Activated CD4-positive, alpha-beta T cell treated with anti-CD3 and anti-CD28 coated beads, Interleukin-2, amount 50 U/mL, for 1 hour (primary cell): ENCODE measurements at places on chromosomes 2 and 18.

GRCh38 chr2:155256803-155257202 lies 558.3 kb downstream of the KCNJ3 start:
- no peak for DNase-seq

DNA sequence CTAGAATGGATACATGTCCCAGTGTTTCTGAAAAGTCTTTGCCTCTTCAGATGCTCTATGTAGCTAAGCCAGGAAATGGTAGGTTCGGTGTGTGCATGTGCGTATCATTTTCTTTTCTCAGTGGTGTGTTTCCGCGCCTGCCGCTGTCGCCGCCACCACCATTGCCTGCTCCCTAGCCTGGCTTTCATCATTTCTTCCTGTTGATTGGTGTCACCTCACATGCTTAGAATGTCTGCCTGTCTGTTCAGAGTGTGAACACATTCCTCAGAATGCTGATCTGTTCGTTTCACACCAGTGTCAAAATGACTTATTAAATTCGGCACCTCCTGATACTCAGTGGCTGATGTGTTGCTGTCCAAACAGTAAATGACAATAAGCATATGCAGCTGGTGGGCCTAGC lies 255.2 kb upstream of the SPRED2 start:
- DNase-seq = no peak

DNA sequence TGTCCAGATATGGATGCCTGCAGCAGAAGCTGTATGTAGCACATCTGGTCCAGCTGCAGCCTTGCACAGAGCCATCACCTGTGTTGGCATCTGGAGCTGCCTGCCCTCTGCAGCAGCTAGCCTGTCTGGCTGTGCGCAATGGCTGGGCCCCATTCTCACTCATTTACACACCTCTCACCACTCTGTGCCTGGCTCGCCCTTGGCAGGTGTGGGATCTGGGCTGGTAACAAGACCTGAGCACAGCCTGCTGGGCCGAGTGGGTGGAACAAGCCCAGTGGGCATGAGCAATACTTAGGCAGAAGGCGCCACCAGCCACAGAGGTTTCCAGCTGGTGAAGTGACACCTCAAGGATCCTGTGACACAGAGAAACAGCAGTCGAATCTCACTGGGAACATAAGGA lies 714.1 kb downstream of the NUP35 start:
- DNase-seq = no peak

DNA sequence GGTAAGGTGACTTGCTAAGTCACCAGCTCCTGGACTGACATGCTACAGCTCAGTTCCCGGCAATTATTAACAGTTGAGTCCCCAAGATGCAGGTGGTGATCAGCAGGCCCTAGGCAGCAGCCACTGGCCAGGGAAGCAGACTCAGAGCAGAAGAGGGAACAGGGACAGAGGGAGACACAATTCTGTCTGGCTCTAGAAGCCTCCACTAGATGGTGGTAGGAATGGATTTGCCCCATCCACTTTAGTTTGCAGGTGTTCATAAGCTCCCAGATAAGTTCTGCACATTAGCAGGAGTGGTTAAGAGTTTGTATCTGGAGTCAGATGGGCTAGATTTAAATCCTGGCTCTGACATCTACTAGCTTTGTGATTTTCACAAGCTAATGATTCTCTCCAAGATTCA lies 25.5 kb upstream of the SLC1A4 start:
- no peak for DNase-seq

DNA sequence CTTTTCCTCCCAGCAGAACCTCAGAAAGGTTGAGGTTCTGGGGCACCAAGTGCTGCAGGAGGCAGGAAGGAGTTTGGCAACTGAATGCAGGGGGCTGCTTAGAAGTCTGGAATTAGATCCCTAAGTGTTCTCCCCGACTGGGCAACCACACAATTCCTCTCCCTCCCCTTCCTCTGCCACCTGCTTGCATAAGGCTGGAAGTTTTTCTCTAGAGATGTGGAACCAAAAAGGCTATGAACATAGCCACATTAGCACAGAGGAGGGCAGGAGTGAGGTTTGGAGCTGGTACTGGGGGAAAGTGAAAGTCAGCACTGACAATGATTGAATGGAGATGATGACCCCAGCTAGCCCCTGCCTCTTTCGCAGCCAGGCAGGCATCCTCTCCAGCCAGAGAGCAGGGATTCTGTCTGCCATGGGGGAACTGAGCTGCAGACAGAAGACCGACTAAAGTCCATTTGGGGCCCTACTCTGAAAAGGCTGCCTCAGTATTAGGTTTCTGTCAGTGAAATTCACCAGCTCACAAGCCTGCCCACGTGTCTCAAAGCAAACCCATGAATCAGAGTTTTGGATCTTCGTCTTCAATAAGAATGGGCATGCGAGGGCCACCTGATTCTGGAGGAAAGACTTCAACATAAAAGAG lies 87.9 kb upstream of the ITGA6 start:
- DNase-seq = no peak

DNA sequence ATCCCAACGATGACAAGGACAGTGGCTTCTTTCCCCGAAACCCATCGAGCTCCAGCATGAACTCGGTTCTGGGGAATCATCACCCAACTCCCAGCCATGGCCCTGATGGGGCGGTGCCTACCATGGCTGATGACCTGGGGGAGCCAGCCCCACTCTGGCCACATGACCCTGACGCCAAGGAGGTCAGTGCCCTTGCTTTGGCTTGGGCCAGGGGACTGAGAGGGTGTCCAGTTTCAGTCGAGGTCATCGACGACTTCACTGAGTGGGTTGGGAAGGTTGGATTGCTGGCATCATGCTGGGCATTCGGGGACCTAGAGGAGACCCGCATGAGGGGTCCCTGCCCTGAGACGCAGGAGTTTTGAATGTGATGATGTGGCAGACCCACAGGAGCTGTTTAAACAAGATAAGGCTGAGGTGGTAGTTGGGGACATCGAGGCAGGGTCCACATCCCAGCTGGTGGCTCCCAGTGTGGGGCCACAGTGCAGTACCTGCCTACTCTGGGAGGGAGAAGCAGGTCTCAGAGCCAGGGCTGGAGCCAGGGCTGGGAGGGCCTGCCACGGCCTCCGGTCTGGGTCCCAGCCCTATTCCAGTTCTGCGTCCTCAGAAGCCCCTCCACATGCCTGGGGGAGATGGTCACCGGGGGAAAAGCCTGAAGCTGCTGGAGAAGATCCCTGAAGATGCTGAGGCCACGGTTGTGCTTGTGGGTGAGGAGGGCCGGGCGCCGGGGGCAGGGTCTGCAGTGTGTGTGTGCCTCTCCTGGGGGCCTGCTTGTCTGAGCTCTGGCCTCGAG lies 6.0 kb downstream of the SLC4A3 start:
- DNase-seq = no peak

GRCh38 chr18:5825663-5826062 lies 69.7 kb downstream of the TMEM200C start:
- no peak for DNase-seq

DNA sequence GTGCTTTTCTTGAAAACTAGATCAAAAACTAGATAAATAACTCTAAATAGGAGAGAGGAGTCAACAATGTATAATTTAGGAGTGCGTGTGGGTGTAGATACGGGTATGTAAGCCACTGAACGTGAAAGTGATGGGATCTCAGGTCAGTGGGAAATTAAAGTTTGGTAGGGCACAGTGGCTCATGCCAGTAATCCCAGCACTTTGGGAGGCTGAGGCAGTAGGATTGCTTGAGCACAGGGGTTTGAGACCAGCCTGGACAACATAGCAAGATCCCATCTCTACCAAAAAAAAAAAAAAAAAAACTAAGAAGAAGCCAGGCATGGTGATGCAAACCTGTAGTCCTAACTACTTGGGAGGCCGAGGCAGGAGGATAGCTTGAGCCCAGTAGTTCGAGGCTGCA lies 247.1 kb downstream of the ANAPC1 start:
- DNase-seq = no peak

GRCh38 chr2:222490131-222490530 lies 65.8 kb downstream of the SGPP2 start:
- DNase-seq = no peak

GRCh38 chr2:173952267-173953046 lies 12.7 kb downstream of the SP3 start:
- DNase-seq = no peak

DNA sequence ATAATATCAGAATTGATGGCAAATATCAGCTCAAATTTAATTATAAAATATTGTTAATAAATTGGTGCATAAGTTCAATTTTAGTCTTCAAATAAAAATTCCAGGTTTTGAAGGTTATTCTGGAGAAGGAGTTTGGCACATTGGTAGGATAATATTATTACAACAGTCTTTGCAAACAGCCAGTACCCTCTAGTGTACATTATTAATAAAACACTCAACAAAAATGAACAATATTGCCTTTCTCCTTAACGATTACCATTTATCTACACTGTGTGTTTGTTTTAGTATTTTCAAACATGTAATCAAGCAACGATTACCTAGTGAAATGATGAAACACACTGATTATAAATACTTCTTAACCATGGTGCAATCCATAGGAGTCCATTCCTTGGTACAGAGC lies 334.0 kb upstream of the FSIP2 start:
- DNase-seq = no peak

DNA sequence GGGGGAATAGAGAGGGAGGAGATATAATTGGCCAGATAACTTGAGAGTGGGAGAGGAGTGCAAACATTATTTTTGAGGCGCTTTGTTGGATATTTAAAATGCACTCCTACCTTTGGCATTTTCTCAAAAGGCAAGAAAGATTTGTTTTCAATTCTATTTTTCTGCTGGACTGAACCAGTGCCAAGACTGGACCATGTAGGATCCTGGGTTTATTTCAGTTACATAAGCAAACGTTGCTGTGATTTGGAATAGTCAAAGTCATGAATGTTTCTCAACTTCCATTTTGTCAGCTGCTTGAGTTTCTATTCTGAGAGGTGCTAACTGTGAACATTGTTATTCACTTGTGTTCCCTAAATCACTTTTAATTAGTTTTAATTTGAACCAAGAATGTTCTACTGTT lies 8.9 kb upstream of the CHRNA1 start:
- DNase-seq = no peak

DNA sequence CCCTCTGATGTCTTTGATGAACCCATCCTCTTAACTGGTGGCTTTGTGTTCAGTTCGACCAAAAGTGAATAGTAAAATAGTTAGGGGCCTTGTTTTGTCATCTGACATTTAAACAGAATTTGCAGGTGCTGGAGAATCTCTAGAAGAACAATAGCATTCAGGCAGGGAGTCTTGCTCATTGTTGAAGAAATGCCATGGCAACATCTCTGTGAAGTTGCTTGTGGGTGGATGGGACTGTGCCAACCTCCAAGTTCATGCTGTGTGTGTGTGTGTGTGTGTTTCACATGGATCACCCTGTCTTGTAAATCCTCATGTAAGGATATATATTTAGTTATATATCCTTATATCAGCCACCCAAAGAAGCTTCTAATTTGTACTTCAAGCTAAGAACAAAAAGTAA lies 66.7 kb downstream of the SKA1 start:
- DNase-seq = no peak

GRCh38 chr2:24558781-24559472 lies 67.9 kb downstream of the NCOA1 start:
- DNase-seq = no peak

- no peak for DNase-seq
These were observed 296.0 kb downstream of the TMX3 start for GRCh38 chr18:68418881-68419280.
